IPS DF 6.9 (cell line): ENCODE measurements at places on chromosomes 11 and 22.

- DNase-seq = no peak
These were observed 2.8 kb upstream of the UPK2 start for GRCh38 chr11:118953265-118953664.

DNA sequence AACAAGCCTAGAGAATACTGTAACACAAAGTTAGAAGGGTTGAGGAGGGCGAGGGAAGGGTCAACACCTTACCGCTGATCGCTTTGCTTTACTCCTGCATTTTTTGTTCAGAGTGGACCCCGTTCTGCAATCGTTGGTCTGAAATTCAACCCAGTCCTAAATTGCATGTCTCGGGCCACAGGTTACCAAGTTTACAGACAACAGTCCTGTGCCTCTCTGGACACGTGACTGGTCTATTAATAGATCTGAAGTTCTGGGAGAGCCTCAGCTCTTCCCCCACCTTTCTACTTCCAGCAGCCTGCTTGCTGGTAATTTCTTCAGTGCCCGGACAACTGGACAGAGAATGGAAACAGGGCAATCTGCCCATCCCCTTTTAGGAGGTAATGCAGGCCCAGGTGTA is 74.2 kb downstream of the STIM1 start:
- DNase-seq = no peak

- no peak for DNase-seq
These were observed 390.6 kb downstream of the SOX6 start for GRCh38 chr11:15965562-15966250.

DNA sequence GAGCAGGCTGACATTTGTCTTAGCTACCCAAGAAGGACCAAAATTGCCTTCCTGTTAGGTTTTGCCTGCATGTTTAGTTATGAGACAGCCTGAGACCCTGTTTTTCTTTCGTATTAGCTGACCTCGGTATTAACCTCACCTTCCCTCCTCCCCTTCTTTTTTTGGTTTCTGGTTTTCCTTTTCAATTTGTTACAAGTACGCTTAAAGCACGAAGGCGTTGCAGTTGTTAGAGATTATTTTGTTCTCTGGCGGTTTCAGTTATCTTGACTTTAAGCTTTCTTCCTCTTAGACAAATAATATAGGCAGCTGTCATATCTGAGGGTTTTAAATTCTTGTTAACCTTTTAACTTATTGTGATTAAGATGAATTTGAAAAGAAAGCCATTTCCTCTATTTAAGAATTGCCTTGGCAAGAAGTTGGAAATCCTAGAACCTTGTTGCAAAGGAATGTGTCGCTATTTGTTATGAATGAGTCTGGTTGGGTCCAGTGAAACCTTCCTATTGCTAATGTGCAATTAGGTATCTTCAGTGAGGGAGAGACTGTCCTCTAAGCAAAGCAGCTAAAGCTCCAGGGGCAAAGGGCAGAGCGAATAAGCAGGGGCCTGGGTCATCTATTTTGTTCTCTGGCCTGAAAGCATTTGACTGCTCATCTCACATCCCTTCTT is 45.7 kb downstream of the PACS1 start:
- no peak for DNase-seq

DNA sequence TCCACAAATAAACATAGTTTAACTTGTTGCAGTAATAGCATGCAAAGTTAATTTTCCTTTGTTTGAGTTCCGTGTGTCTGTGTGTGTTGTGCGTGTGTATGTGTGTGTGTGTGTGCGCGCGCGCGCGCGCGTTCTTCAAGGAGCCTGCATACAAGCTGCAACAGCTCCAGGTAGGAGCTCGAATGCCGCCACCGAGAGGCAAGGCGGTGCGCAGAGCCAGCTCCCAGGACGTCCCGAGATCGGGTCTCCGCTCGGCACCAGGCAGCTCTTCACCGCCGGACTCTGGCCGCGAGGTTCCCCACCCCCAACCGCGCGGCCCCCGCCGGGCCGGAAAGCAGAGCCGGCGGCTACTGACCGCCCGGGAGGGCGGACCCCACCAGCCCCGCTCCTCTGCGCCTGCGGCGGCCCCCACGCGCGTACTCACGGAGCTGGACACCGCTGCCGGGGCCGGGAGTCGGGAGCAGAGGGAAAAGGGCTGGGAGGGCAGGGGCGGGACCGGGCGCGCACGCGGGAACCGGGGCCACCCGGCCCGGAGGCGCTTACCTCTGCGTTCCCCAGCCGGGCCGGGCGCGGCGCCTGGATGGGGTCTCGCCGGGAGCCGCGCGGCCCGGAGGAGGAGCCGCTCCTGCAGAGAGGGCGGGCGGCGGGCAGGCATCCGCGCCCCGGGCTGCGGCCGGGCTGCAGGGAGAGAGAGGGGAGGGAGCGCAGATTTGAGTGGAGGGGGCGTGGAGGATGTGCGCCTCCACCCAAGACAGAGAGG is 40.4 kb upstream of the AKIP1 start:
- peak; percentile 68 for DNase-seq

GRCh38 chr22:22811016-22812009 is 76.3 kb upstream of the IGLL5 start:
- DNase-seq = no peak

GRCh38 chr22:37290737-37291136 is 8.4 kb downstream of the CYTH4 start:
- DNase-seq = no peak
